NCI-H345 (cell line): ENCODE measurements at places on chromosomes 12 and 14.

- no peak for DNase-seq
Measured at GRCh38 chr12:21879312-21879711, 61.9 kb downstream of the ABCC9 start.

GRCh38 chr12:16560273-16560672 lies 45.7 kb downstream of the LMO3 start:
- no peak for DNase-seq

DNA sequence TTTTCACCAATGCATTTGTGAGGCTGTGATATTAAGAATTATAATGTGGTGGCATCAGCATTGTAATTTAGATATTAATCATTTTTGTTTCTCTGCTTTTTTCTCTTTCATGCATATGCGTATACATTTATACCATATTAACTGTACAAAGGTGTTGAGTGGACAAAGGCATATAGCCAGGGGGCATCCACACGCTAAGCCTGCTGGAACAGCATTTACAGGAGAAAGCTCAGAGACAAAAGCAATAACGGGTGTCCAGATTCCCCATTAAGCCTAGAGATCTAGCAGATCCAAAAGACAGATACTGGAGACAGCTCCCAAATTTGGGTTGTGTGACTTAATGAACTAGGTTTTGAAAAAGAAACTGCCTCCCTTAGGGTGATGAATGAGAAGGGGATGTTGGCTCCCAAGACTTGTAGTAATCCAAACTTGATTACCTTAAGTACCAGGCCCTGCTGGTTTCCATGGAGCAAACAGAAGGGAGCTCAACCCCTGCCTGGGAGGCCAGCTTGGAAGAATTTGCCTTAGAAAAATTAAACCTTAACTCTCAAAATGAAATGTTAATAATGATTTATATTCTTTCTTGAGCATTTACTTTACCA lies 181.9 kb downstream of the SLC6A15 start:
- no peak for DNase-seq

GRCh38 chr12:1131811-1132224 lies 140.8 kb downstream of the ERC1 start:
- no peak for DNase-seq

DNA sequence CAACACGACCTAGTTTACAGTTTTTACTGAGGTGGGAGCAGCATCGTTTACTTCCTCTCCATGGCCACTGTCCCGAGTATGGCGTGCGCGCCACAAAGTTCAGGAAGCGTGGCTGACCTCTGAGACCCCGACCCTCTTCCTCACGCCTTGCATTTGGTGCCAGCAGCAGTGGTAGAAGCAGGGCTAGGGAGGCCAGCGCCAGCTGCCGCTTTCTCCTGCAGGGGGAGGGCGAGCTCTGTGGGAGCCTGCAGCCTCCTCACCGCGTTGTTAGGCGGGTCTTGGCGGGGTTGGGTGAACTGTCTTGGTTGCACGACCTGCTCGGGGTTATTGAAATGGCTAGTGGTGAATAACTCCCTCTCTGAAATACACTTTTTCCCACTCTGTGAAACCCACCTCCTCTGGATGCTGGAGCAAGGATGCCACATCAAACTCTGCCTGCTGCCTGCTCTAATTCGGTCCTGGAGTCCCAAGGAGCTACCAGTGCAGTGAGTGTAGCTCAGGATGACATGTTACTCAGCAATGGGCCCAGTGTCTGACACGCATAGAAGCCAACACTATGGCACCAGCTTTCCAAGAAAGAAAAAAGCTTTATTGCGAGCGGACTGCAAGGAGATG lies 22.3 kb upstream of the TDRD9 start:
- no peak for DNase-seq

DNA sequence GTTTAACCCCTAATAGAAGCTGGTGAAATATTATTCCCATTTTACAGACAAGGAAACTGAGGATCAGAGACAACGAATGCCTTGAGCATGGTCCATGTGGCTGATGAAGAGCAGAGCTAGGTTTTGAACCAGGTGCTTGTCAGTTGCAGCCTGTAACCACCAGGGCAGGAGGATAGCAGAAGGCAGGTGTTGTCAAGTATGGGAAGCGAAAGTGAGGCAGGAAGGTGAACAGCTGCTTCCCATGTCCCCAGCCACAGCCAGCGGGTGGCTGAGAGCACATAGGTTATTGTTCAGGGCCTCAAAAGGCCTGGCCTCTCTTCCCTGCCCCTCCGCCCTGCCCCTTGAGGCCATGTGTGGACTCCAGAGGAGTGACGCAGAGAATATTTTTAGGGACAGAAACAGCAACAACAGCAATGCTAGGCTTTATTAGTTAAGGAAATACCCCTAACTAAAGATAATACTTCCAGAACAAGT lies 39.6 kb downstream of the IQSEC3 start:
- peak; percentile 57 for DNase-seq

DNA sequence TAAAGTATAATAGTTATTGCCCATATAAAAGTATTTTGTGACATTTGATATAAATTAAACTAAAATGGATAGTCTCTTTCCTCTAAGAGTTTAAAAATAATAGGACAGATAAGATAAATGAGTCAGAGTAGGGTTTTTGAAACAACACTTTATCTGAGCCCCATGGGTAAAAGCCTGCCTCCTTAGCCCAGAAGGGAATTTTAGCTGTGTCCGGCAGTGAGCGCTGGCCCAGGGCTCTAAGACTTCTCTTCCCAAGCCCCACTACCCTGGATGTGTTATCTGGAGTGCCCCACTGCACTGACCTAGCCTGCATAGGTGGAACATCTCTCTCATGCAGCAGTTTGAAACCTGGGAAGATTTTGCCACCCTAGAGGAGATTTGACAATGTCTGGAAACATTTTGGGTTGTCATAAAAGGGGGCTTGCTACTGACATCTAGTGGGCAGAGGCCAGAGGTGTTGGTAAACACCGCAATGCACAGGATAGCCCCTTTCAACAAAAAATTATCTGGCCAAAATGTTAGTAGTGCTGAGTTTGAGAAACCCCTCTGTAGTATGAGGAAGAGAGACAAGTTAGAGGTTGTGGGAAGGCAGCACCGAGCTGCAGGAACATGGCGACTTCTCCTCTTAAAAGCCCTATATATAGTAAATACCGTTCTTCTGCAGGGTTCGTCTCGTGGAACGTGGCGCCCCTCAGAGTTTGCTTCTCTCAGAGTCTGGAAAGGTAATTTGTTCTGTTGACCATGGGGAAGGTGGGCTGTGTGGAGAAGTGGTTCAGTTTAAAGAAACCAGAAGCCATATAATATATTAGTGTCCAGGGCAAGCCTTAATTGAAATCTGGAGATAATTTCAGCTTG lies 29.3 kb upstream of the ATF1 start:
- no peak for DNase-seq

- no peak for DNase-seq
Measured at GRCh38 chr12:88805286-88805685, 225.0 kb upstream of the KITLG start.

DNA sequence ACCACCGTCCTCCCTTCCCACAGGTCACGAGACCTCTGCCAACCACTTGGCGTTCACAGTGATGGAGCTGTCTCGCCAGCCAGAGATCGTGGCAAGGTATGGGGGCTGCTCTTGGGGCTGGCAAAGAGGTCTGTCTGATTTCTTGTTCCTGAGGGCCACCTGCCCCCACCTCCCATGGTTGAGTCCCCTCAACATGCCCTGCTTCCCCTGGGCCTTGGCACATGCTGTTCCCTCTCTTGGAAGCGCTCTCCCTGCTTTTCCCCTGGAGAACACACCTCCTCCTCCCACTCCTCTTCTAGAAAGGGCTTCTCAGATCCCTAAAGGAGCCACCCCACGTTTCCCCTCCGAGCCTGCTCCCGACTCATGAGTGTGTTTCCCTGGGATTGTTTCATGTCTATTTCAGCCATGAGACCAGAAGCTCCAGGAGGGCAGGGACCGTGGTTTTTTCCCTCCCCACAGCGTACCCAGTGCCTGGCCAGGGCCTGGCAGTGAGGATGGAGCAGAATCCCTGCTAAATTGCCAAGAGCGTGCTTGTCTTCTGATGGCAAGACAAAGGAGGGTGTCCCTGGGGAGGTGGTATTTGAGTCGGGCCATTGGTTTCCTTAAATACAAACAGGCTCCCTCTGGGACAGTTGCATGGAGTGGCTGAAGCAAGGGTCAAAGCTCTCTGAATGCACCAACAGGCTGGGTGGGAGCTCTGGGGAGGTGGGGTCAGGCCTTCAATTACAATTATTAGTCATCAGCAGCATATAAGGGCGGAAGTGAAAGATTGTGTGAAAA lies 34.1 kb downstream of the CYP46A1 start:
- peak; percentile 29 for DNase-seq

GRCh38 chr12:119681728-119682638 lies 14.1 kb downstream of the PRKAB1 start:
- no peak for DNase-seq

- DNase-seq = no peak
Measured at GRCh38 chr12:6146951-6147350, 22.5 kb upstream of the VWF start.
